Activated naive CD8-positive, alpha-beta T cell treated with anti-CD3 and anti-CD28 coated beads, Interleukin-2, amount 50 U/mL, for 16 hours (primary cell): ENCODE measurements at places on chromosomes 1 and 21.

- no peak for DNase-seq
Measured at GRCh38 chr1:43269627-43270375, at the start of gene TMEM125. Gene TMEM125 (plus strand): TSS chr1:43269983. CDS start chr1:43272723, 2,740 bp downstream.

DNA sequence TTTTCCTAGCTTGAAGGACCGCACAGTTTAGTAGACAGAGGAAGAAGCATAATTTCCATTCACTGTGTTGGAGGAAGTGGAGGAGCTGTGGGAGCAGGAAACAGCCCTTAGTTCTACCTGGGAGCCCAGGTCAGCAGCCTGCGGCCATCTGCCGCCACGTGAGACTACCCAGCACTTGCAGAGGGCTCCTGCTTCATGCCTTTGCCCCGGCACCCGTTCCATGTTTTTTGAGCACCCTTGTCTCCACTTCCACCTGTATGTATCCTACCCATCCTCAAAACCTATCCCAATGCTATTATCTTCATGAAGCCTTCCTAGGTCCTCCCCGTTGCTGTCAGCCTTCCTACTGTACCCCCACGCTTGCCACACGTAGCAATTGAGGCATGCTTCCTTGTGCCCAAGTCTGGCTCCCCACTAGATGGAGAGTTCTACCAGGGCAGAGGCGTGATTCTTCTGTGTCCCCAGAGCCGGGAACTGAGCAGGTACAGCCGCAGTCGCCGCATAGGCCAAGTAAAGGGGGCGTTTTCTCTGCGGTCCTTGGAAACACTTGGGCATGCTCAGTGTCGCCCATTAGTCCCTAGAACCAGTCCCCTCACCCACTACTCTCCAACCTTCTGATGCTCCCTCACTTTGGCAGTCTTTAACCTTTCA, 1.9 kb downstream of the SLC6A9 start:
- DNase-seq = peak; percentile 17

DNA sequence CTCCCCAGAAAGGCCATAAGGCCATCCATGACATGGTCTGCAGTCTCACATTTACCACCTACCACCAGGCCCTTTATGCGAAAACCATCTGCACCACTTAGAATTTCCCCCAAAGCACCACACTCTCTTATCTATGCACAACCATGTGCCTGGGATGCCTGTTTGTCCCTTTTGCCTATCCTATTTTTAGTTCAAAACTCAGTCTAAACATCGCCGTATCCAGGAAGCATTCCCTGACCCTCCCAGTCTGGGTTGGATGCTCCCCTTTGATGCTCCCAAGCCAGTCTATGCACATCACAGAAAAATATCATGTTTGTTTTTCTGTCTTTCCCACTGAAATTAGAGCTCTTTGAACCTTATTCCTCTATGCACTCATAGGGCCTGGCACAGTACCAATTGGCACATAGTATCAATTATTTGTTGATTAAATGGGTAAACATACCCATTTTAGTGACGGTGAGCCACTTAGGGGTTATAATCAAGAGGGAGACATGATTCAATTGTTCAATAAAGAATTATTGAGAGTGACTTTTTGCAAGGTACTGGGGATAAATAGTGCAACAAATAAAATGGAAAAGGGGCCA, 6.7 kb downstream of the MPL start:
- DNase-seq = no peak

- peak; percentile 14 for DNase-seq
Measured at GRCh38 chr1:109425391-109426280, 612 bp downstream of the PSMA5 start.

DNA sequence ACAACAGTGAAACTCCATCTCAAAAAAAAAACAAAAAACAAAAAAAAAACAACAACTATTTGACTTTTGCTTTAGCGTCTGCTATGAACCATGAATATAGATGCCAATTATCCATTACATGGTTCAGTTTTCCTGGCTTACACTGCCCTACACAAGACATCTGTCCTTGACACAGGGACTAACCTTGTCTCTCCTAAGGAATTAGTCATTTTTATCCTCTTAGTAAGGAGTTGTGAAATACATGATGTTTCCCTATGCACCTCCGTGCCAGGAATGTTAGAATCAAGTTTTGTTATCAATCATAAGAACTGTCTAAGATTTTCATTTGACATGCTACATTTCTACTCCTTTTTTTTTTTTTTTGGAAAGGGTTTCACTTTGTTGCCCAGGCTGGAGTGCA, 241.8 kb downstream of the KIF26B start:
- no peak for DNase-seq

DNA sequence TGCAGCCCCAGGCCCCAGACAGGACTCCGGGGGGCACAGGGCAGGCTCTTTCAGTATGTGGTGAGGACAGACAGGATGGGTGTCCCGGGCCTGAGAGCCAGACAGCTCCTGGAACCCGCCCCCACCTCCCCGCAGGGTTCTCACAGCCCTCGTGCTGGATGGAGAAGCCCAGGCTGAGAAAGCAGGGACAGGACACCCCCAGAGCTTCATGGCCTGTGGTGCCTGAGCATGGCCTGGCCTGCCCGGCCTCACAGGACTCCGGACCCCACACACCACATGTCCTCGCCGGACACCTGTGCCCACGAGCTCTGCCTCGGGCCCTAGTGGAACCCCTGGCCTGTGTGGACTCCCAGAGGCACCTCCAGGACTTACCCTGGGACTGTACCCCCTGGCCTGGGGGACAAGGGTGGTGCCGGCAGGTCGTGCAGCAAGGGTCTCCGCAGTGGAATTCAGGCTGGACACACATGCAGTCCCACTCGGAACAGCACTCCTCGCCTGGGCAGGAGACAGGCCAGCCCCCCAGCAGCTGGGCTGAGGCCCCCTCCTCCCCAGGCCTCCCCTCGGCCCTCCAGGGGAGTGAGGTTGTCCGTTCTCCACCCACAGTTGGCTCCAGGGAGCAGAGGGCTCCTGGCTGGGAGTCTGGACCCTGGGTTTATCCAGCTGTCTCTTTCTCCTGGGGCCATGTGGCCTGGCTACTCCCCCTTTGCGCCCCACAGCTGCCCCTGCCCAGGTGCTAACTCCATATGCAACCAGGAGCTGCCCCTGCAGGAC, 1.2 kb downstream of the TNFRSF18 start:
- no peak for DNase-seq
